ENCODE measurements at places on chromosomes 4 and X. TPM values are rescaled to one million over a fixed set of nuclear protein-coding genes. Genes with fewer than 3 reads are reported as not detected.

KANTR gene
- 6.0 TPM for total RNA-seq

DNA sequence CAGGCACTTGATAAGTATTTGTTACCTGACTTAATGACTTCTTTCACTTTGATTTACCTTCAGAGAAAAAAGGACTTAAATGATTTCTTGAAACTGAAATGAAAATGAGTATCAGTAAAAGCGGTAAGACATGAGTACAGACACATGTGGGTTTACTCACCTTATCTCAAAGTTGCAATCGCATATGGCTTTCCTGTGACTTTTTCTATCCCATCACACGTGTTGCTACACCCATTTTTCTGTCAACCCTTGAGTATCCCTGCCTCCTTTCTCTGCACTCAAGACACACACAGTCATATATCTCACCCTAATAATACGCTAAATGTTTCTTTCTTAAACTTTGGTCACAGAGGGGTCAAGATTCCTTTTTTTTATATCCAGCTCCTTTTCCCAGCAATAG is 11.0 kb upstream of the ARHGEF38 start:
- no peak for DNase-seq

PNMA6A gene
- 1.7 TPM for total RNA-seq

- no peak for DNase-seq
Measured at GRCh38 chr4:97627750-97628149, 515.5 kb downstream of the STPG2 start.

GRCh38 chrX:5051831-5052491 is 1176.7 kb downstream of the NLGN4X start:
- DNase-seq, result peak; percentile 72

KLHL13 gene
- total RNA-seq, result 6.3 TPM

- no peak for DNase-seq
Measured at GRCh38 chr4:141248486-141248885, 27.8 kb downstream of the ZNF330 start.

GRCh38 chr4:147707892-147708672 is 23.8 kb upstream of the ARHGAP10 start:
- peak; percentile 66 for DNase-seq

ZNF518B gene
- 36.0 TPM for total RNA-seq

DNA sequence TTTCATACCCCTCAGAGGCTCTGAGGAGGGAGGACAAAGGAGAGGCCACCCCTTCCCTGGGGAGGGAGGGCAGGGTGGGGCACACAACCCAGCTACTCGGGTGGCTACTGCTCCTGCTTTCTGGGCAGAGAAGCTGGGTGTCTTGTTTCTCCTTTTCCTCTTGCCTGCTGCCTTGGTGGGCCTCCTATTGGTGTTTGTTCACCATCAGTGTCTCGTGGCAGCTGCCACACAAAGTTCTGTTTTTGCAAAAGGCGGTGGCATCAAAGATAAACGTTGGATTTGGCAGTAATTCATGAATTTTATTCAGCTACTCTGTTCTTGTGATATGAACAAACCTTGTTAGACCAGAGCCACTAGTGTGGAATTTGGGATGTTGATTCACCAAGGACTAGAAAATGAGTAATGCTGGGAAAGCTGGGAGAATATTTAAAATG is 153.0 kb upstream of the SCML1 start:
- DNase-seq, result no peak
